Mesendoderm (in vitro differentiated cells): ENCODE measurements at places on chromosomes 3 and 15.
A peak's percentile ranks its signal among the peaks of the same experiment; 100 is the strongest.

- no peak for DNase-seq
Observed at GRCh38 chr3:966341-966740, 126.5 kb upstream of the CNTN6 start.

- DNase-seq = no peak
Observed at GRCh38 chr3:4681301-4681700, 188.2 kb downstream of the ITPR1 start.

DNA sequence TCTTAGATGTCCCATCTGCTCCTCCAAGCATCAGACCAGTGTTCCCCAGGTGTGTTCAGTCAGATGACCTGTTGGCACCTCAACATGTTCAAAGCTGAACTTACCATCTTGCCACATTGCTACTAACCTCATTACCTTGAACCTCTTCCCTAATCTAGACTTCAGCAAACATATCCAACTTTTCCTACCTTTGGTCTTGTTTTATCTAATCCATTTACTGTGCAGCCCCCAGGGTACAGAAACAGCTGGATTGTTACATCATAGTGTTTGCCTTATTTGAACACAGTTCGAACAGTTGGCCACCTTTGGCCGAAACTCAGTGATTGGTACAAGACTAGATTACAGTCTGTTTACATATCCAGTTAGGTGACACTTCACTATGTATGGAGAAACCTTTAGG, 36.1 kb upstream of the MCF2L2 start:
- DNase-seq = no peak

DNA sequence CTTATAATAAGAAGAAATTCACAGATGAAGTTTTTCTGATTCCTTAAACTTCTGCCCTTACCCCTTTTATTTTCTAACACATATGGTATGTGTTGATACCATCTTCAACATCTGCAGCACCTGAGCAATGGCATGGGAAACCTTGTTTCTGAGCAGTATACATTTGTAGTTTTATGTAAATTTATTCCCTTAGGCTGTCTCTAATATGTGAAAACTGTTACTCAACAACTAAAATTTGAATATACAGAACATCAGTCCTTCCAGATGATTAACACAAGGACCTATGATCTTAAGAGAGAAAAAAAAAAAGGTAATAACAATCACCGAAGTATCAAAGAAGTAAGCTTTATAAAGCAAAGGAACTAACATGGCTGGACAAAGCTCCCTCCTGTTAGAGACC, 190.5 kb downstream of the TBC1D5 start:
- no peak for DNase-seq

DNA sequence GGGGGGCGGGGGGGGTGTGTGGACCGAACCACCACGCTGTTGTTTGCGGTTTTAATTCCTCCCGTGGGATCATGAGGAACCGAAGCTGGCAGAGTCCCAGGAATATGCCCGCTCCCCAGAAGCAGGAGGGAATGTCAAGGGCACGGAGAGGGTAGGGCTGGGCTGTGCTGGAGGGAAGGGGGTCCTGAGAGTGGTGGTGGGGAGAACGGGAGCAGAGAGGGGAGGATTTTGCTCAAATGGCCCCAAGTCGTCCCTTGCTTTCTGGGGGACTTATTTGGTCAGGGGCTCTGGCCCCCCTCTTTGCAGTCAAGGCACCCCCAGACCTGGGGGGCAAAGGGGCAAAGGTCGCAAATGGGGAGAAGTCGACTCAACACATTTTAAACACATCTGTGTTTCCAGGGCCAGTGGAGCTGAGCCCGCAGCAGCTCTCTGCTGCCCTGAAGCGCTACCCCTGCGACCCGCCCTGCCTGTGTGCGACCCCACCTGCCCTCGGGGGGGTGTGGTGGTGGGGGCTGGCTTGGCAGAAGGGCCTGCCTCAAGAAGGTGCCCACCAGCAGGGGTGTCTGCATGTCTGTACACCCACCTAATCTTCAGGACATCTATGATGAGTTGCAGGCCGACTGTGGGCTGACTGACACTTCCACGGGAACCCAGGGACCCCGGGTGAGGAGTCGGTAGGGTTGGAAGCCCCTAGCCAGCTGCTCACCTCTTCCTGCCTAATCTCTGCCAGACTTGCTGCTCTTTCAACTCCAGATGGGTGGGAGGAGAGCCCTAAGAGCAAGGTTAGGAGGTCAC, 602 bp upstream of the ATP2B2 start:
- no peak for DNase-seq

- DNase-seq = no peak
Observed at GRCh38 chr15:42608110-42608531, 32.7 kb downstream of the STARD9 start.

DNA sequence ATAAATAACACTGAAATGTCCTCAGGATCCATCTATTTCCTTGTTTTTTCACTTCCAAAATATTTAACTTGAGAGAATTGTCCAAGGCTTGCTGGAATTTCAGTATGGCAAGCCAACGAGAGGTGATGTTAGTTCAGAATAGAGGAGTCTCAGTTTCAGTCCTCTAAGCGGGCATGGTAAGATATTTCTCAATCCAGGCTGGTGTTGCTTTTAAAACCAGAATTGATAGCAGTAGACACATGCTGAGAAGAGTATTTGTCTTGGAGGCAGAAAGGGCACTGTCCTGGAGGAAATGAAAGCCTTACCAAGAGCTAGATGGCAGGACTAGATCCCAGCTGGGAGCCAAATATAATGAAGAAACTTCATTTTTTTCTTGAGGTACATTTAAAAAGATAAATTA, 23.1 kb downstream of the PHLDB2 start:
- no peak for DNase-seq

- DNase-seq = peak; percentile 90
Observed at GRCh38 chr3:159854500-159855124, 134.0 kb upstream of the IL12A start.
